ENCODE measurements at places on chromosomes 3 and 15.

- no peak for DNase-seq
Observed at GRCh38 chr15:24684313-24684712, 8.7 kb downstream of the NPAP1 start.

GRCh38 chr3:123380261-123380660, 68.6 kb downstream of the ADCY5 start:
- no peak for DNase-seq

- no peak for DNase-seq
Observed at GRCh38 chr15:99925661-99926461, 192.6 kb upstream of the LYSMD4 start.

DNA sequence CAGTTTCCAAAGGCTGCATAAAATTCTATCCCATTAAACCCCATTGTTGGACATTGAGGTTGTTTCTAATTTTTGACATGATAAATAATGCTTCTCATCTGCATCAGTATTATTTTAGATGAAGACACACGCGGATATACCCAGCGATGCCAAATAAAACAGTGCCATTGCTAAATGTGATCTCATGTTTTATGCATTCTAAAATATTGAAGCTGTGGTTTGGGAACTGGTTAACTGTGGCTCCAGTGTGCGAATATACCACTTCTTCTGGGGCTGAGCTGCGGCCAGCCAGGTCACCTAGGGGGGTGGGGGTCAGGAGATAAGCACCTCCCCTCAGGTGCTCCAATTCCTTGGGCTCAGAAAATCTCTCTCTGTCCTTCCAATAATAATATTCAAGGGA, 230.0 kb downstream of the ADAMTS9 start:
- DNase-seq = no peak

- DNase-seq = peak; percentile 20
Observed at GRCh38 chr15:23570486-23570885, 5.0 kb downstream of the MKRN3 start.

DNA sequence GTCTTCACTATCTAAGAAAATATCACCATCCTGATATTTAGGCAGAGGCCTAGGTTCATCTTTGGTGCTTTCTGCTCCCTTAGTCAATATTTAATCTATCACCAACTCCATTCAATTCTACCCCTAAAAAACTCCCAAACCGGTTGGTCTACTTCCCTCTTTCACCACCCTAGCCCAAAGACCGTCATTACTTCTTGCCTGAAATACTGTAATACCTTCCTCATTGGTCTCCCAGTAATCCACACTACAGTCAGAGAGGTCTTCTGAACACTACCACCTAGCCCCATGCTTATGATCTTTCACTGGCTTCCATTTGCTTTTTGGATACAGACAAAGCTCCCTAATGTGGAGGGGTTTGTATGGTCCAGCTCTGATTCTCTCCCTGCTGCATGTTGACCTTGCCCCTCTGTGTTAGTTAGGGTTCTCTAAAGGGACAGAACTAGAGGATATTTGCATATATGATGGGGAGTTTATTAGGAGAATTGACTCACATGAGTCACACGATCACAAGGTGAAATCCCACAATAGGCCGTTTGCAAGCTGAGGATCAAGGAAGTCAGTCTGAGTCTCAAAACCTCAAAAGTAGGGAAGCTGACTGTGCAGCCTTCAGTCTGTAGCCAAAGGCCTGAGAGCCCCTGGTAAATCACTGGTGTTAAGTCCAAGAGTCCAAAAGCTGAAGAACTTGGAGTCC, 36.4 kb upstream of the ATP2C1 start:
- no peak for DNase-seq

DNA sequence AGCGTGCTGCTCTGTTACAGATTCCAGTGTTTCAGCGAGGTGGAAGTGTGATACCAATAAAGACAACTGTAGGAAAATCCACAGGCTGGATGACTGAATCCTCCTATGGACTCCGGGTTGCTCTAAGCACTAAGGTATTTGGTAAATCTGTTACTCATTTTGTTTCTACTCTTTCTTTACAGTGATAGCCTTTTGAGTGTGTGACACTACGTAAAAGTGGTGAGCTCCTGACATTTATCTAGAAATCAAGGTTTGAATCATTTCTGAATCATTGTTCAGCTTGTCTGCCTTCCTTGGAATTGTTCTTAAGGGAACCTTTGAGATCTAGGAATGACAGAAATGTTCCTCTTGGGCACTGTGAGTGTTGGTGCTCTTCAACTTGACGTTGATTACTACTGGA, 11.2 kb upstream of the CAPN3 start:
- DNase-seq = no peak

DNA sequence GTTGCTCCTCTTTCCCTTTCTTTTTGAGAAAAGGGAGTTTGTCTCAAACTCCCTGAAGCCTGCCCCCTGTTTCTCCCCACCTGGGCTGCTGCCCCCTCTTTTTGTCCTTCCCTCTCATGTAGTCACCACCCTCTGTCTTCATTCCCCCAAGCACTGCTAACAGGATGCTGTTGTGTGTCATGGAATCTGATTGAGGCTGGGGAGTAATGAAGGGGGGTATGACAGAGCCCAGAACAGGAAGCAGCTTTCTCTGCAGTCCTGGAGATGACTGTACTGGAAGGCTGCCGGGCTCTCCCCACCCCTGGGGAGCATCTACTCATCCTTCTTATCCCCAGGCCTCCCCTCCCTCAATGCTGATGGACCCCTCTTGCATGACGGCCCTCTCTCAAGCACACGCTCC, 181.6 kb downstream of the ABHD5 start:
- DNase-seq = no peak

- DNase-seq = no peak
Observed at GRCh38 chr3:105790534-105790933, 78.3 kb downstream of the CBLB start.

DNA sequence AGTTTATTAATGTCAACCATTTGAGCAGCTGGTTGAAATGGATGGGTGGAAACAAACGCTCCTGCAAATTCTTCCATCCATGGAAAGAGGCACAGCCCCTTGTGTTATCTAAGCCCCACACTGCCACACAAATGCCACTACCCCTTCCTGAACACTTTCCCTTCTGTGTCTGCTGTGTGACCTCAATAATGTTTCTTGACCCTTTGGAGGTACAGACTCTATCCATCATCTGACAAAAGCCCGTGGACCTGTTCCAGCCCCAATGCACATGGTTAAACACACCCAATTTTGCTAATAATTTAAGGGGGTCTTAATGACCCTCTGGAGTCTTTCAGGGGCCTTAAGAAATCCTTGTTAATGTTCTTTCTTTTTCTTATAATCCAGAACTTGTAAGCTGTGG, 482.2 kb upstream of the CFAP20DC start:
- no peak for DNase-seq

DNA sequence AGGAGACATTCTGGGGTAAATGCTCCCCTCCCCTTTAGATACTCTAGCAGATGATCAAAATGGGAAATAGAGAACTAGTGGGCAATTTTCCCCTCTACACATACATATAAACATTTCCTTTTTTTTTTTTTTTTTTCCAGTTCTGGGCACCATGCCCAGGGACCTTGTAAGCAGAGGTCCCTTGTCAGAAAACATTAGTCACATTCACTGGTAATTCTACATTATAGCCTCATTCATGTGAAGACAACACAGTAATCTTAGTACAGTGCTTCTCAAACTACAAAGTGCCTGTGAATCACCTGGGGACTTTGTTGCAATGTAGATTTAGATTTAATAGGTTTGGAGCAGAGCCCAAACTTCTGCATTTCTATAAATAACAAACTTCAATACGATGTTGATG, 60.1 kb upstream of the ACTC1 start:
- no peak for DNase-seq

GRCh38 chr3:49273825-49274532, 3.1 kb downstream of the C3orf62 start:
- DNase-seq = no peak

DNA sequence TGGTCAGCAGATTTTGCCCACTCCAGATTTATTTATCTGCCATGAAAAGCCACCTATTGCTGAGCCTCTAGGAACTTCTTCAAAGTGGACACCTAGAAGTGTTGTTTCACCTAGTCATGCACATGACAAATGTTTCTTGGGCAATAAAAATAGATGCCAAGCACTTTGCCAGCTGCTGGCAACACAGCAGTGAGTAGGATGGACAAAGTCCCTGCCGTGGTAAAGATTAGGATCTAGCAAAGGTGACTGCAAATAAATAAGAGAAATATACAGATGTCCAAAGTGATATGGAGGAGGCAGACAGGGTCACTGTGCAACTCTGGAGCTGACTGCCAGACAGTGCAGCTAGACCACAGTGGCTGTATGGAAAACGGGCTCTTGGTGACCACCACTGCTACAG, 137.9 kb downstream of the SUCLG2 start:
- no peak for DNase-seq

DNA sequence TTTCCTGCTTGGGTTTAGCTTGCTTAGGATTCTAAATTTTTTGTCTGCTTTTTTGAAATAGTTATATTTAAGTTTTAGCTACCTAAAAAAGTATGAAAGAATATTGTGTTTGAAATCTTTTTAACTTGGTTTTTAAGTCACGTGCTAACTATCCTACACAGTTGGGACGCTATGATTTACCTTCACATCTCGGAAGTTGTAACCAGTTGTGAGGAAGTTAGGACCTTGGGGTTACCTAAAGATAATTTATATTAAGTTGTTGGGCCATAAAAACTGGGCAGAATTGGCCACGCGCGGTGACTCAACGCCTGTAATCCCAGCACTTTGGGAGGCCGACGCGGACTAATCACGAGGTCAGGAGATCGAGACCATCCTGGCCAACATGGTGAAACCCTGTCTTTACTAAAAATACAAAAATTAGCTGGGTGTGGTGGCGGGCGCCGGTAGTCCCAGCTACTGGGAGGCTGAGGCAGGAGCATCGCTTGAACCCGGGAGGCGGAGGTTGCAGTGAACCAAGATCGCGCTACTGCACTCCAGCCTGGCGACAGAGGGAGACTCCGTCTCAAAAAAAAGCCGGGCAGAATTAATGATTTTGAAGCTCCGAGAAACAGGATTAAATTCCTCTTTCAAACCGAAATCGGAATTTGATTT, 1.0 kb downstream of the ZFAND6 start:
- DNase-seq = no peak

GRCh38 chr3:70000563-70001081, 1.1 kb downstream of the SAMMSON start:
- peak; percentile 94 for DNase-seq

GRCh38 chr3:134375582-134376384, 1.5 kb upstream of the AMOTL2 start:
- DNase-seq = no peak

DNA sequence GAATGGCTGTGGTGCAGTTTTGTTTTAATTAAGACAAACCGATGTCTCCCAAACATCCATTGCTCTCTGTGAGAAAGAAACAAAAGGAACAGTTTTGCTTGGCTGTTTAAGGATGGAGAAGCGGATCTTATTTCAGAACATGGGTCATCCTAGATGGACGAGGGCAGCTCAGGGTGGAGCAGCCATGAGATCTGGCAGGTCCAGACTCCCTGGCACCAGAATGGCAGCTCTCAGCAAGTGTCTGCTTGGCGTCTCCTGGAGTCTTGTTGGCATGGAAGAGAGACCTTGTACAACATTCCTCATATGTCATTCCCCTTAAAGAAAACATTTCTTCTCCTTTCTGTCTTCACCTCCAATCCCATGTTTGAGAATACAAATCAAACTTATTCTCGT, 93.8 kb downstream of the ADAMTSL3 start:
- no peak for DNase-seq

- no peak for DNase-seq
Observed at GRCh38 chr3:58242340-58242739, 4.7 kb downstream of the ABHD6 start.

- DNase-seq = no peak
Observed at GRCh38 chr3:55226696-55227095, 260.4 kb downstream of the WNT5A start.

- no peak for DNase-seq
Observed at GRCh38 chr3:178568155-178568731, 32.0 kb downstream of the KCNMB2 start.

DNA sequence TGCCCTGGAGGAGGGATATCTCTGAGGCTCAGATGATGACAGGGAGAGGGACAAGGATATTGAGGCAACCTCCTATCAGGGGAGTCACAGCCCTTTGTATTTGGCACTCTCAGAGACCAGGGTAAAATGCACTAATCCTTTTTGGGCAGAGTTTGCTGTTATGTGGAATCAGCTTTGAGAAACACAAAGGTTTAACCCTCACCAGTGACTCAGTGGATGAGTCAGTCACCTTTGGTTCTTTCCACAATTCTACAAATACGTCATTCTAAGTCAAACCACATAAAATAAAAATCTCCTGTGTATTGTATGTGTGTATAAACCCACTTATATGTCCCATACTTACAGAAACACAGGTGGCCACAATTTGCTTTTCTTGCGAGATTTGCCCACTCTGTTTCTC, 5.1 kb downstream of the LSAMP start:
- no peak for DNase-seq

GRCh38 chr3:119405315-119405714, 58.1 kb downstream of the TMEM39A start:
- no peak for DNase-seq

DNA sequence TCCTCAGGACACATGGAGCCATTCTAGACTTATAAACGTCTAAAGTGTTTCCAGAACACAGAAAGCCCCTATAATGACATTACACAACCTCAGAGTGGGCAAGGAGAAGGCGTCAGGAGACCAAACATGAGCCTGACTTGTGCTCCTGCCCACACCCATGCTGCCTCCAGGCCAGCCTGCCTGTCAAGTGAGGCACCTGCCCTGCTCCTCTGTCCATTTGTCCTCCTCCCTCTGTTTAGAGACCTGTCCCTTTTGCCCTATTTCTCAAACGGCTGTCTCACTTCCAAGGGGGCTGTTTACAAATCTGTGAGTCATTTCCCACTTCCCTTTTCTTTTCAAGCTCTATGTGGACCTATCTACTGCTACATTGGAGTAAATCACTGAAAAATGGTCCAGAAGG, 21.0 kb downstream of the ZDHHC3 start:
- no peak for DNase-seq

- no peak for DNase-seq
Observed at GRCh38 chr15:47514200-47514652, 203.1 kb upstream of the SEMA6D start.

DNA sequence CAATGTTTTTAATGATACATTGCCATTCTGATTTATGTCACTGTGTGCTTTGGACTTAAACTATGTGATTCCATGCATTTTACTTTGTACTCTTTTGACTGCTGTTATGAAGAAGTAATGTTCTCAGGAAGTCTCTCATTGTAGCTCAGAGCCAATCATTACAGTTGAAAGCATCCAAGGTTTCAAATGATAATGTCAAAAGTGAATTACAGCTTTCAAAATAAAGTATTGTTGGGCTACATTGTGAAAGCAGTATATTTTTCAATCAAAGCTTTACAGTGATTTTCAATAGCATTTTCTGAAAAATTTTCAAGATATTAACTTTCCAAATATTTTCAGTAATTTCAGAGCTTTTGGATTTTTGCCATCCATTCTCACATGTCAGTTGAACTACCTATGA, 243.6 kb downstream of the ZIC4 start:
- no peak for DNase-seq
